PC-3 (cell line): ENCODE measurements at places on chromosomes 3 and 15.

DNA sequence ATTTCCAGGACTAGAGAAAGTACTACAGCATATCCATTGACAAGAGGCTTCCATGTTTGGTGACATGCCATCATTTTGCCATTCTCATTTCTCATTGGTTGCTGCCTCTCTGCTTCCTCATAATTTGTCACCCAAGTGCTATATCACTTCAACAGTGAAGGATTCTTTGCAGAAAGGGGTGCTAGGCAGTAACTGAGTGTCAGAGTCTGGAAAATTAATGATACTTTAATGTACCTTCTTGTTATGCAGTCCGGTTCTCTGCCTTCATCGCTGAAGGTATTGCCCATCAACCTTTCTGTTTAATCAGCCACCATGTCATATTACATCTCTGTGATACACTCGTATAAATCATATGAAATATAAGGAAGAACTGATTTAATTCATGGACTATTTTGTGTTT lies 550.3 kb downstream of the ROBO2 start:
- no peak for DNase-seq

- no peak for DNase-seq
Observed at GRCh38 chr15:48653913-48654670, 8.6 kb upstream of the FBN1 start.

- DNase-seq = no peak
Observed at GRCh38 chr15:40927495-40927872, 1.7 kb upstream of the DLL4 start.

DNA sequence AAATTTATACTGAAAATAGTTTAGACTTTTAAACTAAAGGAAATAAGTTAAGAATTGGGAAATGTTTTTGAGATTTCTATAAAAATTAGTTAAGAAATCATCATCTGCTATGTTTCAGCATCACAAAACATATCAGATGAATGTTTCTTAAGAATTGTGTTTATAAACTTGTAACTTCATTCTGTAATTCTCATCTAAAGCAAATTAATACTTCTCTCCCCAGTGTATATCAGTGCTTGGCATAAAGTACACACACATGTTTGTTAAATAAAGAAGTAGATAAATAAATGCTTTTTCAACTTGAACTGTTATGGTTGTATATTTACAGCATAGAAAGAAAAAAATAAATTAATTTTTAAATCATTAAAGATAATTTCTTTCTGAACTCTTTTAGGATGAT lies 245.9 kb upstream of the SLITRK3 start:
- no peak for DNase-seq

DNA sequence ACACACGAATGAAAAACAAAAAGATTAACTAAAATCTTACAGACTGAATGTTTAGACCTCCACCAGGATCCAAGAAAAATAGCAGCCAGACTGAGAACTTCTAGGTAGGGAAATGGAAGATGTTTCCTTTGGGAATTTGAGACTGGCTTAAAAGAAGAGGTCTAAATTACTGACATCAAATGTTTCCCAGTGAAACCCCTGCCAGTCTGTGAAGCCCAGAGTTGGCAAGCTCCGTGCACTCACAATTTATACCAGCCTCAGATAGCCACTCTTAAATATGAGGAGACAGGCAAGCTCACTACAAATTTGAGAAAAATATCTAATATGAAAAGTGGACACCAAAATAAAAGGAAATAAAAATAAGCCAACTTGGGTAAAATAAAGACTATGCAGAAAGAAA lies 700.5 kb upstream of the ZNF385D start:
- DNase-seq = no peak

DNA sequence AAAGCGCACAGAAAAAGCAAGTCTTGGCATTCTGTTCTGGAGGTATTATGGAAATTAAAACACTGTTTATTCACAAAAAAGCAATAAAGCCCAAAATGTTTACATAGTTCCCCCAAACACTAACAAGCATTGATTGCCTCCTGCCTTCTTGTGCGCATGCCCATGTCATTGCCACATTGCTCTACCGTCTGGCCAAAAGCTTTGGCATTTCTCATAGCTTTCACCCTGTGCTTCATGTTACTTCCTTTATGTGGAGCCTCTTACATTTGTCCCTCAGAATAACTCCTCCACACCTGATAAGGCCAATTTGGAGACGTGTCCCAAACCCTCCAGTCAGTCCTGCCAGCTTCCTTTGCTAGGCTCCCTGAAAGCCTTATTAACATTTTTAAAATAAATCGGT lies 680.8 kb downstream of the GBE1 start:
- DNase-seq = no peak

GRCh38 chr3:189103208-189103607 lies 68.6 kb upstream of the TPRG1 start:
- no peak for DNase-seq

DNA sequence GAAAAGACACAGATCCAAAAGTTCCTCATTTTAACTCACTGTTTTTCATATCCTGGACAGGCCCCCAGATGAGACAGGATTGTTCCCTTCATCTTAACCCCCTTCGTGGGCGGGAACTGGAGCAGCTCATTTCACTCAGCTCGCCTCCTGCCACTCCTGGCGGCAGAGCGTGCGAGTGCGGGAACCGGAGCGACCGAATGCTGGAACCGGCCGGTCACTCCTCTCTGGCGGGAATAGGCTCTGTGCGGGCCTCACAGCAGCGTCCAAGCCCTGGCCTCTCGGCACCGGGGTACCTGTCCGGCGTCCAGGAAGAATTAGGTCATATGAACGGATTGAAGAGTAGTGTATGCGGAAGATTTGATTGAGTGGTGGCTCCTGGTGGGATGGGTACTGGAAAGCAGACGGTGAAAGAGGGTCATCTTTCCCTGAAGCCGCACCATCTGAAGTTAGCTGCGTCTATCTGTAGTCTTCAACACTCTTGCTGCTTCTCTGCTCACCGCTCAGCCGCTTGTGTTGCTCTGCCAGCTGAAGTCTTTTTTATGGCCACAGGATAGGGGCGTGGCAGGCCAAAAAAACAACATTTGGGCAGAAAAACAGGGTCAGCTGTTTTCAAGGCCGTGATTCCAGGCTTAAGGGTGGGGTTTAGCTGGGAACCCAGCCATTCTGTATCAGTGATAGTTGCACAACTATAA lies 42.3 kb upstream of the FXR1 start:
- no peak for DNase-seq

DNA sequence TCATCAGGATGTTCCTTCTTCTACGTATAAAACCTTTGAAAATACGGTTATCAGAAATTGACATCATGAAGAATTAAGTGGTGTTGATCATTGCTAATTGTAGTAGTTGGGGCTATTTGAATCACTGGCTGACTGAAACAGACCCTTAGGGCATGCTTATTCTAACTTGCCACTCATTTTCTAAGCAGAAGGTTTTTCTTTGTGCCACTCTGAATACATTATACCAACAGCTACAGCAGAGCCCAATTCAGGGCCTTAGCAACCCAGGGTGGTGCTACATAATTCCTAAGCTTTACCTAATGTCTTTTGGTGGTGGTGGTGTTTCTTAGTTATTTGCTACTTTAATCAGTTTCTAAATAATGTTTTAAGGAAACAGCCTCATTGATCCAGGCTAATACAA lies 524.2 kb downstream of the NLGN1 start:
- no peak for DNase-seq

- DNase-seq = no peak
Observed at GRCh38 chr15:52622791-52623190, 54.0 kb upstream of the ARPP19 start.

DNA sequence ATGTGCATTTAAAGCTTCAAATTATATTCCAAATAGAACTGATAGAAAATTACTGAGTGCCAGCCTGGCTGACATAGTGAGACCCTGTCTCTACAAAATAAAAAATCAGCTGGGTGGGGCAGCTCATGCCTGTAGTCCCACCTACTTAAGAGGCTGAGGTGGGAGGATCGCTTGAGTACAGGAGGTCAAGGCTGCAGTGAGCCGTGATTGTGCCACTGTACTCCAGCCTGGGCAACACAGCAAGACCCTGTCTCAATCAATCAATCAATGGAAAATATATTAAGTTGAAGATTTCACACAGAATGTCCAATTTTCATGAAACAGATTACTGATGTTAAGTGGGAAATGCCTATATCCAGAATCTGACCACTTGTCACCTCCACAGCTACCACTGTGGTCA lies 4.1 kb downstream of the MON1A start:
- no peak for DNase-seq

DNA sequence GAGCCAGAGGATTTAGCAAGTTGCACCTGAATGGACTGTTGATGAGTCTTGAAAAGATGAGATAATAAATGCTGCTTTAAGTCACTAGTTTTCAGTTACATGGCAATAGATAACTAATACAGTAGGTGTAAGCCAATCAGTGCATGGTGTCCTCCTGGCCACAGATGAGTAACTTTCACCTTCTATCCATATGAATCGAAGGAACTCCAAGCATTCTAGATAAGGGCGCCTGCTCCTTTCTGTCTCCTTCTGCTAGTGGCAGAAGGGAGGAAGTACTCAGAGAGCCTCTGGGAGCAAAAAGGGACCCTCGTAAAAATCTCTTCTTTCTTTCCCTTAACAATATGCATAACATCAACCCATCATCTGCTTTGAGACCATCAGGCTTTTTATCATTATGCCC lies 37.3 kb downstream of the TM6SF1 start:
- no peak for DNase-seq

DNA sequence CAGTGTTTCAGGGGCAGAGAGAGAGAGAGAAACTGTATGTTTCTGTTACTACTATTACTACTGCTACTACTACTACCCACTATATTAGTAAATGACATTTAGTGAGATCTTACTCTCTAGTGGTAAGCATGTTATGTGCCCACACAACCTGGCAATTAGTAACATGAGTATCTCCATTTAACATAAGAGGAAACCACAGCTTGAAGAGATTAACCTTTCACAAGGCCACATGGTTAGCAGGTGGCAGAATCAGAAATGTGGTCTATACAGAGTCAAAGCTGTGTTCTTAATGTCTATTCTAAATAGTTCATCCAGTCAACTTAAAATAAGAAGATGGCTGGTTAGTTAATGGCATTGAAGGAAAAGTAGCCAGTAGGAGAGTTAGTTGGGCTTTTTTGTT lies 961.6 kb downstream of the MCTP2 start:
- no peak for DNase-seq

DNA sequence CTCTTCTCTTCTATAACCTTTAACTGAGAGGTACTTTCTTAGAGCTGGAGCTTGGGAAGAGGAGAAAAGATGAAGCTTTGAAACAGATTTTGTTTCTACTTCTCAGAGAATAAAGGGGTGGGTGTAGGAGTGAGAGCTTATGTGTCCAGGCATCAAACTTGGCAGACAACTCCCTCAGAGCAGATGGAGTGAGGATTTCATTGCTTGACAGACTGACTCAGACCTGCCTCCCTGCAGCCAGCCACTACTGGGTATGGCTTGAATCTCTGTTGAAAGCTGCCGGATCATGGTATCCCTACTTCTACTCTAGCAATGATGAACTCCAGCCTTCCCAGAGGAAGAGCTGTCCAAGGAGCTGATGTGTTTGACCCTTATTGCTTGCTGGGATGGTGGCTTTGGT lies 36.7 kb downstream of the SYN2 start:
- DNase-seq = no peak

- DNase-seq = peak; percentile 86
Observed at GRCh38 chr3:45064512-45065372, 38.6 kb downstream of the CLEC3B start.

DNA sequence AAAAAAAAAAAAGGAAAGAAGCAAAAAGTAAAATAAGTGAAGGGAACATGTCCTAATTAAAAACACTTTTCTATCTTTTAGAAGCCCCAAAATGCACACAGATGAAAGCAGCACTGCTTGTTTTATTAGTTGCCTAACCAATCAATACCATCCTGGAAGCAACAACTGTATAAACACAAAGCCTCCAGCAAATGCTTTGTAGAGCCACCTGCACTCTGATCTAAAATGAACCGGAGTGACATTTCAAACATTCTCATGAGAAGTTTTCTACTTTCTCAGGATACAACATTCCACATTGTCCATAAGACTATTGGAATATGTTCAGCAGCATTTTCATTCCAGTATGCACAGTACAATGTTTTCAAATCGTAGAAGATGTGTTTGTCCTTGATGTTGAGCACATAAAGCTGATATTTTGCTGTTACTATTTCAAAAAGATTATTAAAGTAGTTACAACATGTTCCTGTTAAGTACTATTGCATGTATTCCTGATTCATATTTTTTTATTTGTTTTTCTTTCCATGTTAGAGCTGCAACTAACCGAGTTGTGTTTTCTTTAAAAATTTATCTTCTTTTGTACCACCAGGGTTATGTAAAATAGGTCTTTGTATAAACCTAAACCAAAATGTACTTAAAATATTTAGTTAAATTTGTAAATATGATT lies 50.3 kb upstream of the PLSCR5 start:
- peak; percentile 1 for DNase-seq

DNA sequence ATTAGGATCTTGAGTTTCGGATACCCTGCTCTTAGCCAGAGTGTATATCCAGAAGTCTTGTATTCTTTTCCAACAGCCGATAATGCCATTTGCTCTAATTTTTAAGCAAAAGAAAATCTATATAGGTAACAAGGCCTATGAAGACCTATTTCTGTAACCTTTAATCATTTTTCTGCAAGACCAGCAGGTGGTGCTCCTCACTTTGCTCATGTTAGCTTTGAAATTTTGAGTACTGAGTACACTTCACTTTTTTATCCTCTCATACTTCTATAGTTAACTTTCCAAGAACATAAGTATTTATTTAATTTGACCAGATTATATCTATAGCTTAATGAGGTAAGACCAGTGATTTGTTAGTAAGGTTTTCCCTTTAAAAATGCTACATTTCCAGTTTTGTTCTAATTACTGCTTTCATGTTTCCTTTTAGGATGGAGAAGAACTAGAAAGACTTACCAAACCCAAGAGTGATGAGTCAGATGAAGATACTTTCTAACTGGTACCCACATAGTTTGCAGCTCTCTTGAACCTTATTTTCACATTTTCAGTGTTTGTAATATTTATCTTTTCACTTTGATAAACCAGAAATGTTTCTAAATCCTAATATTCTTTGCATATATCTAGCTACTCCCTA lies 20.5 kb downstream of the SLC35A5 start:
- DNase-seq = peak; percentile 73

DNA sequence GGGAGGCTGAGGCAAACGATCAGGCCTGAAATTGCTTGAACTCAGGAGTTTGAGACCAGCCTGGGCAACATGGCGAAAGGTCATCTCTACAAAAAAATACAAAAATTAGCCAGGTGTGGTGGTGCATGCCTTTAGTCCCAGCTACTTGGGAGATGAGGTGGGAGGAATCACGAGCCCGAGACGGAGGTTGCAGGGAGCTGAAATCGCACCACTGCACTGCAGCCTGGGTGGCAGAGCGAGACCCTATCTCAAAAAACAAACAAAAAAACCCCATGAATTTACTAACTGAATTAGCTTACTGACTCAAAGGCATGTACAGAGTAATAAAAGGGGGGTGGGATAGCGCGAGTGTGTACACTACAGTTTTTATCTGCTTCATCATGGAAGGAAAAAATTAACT lies 19.3 kb downstream of the ARF4 start:
- no peak for DNase-seq

- no peak for DNase-seq
Observed at GRCh38 chr3:115523458-115523857, 99.9 kb upstream of the GAP43 start.

- no peak for DNase-seq
Observed at GRCh38 chr15:29345549-29346525, 76.2 kb upstream of the NSMCE3 start.

- DNase-seq = no peak
Observed at GRCh38 chr3:126979046-126979628, 3.8 kb upstream of the PLXNA1 start.
